Activated CD4-positive, alpha-beta T cell treated with anti-CD3 and anti-CD28 coated beads, Interleukin-2, amount 50 U/mL, for 48 hours (primary cell): ENCODE measurements at places on chromosomes 3 and 15.

GRCh38 chr3:118641608-118642007 lies 393.0 kb downstream of the IGSF11 start:
- DNase-seq: no peak

- no peak for DNase-seq
Measured at GRCh38 chr15:73583544-73583943, 49.6 kb downstream of the NPTN start.

DNA sequence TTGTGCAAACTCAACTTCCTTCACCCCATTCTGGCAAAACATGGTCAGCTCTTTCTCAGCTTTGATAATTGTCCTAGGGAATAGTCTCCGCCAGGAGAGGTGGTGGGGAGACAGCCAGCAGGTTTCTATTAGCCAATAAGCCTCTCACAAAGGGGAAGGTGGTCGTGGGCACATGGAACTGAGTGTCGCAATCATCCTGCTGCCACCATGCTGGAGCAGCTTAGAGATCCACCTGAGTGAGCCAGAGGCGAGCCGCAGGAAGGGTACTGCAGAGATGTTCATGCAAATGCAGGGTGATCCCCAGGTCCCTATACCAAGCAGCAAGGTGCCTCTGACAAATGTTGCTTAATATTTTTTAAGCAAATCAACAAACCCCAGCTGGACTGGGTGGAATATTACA lies 182.8 kb downstream of the RORA start:
- no peak for DNase-seq

- DNase-seq: no peak
Measured at GRCh38 chr3:69659180-69659910, 79.9 kb upstream of the MITF start.
